Stimulated activated CD4-positive, alpha-beta T cell treated with anti-CD3 and anti-CD28 coated beads, Interleukin-2, amount 100 ng/mL, for 4 hours (primary cell): ENCODE measurements at places on chromosomes 4 and X.

DNA sequence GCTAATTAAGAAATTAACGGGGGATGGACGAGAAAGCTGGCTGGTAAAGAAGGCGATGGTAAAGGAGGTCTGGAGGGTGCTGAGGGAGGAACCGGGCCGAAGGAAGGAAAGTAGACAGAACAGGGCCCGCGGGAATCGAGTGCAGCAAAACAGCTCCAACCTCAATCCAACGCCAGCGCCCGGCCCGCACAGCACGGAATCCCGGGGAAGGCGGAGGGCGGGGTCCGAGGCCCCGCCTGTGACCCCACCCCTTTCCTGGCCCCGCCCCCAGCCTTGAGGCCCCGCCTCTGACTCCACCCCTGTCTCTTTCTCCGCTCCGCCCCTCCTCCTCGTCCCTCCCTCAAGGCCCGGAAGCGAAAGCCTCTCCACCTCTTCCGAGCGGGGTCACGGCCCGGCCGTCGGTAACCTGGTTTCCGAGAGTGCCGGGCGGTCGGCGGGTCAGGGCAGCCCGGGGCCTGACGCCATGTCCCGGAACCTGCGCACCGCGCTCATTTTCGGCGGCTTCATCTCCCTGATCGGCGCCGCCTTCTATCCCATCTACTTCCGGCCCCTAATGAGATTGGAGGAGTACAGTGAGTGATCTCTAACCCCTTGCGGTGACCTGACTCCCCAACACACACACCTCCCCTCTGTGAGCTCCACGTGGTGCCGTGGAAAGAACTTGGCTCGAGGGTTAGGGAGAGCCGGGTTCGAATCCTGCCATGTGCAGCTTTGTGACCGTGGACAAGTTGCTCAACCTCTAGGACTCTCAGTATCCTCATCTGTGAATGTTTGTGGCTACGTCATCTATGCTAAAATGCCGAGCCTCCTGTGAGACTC lies at the start of gene SMIM20:
SMIM20 (plus strand) TSS at position 370 of the 819 bp plus-strand sequence; CDS start at position 464, 94 bp downstream.
- DNase-seq, result peak; percentile 79

GRCh38 chr4:138045036-138045435 lies 197.1 kb downstream of the SLC7A11 start:
- no peak for DNase-seq

DNA sequence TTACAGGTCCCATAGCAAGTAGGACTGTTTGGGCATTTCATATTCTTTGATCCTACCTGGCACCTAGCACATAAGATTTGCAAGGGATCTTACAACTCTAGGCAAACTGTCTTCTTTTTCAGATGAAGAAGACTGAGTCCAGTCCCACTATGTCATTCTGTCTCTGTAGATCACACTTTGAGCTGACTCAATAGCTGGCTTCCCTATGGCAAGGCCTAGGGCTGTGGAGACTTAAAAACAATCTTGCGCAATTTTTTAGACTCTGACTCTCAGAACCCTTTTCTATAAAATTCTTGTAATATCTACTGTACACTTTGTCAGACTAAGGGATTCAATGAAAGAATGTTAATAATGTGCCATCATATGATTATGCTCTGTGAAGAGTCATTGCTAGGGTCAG lies 26.7 kb downstream of the OTC start:
- no peak for DNase-seq

DNA sequence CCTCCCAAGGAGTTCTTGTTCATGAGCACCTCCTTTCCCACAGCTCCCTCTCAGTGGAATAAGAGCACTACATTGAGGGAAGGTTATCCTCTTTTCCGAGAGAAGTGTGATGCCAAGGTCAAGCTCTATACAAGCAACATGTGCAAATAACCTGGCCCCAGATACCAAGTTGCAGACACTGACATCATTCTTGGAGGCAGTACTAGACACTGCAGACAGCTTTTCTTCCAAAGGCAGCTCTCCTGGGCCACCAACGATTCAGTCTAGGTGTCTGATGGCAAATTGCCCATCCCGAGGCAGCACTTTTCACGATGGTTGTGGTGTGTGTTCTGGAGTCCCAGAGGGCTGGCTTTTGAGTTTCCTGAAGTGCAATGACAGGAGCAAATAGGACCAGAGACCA lies 384.9 kb downstream of the TLL1 start:
- DNase-seq, result no peak

GRCh38 chrX:70013466-70014381 lies 36.0 kb downstream of the AWAT2 start:
- no peak for DNase-seq

- DNase-seq, result no peak
Measured at GRCh38 chr4:186486172-186486571, 69.2 kb downstream of the MTNR1A start.

- DNase-seq, result no peak
Measured at GRCh38 chr4:183986971-183987946, 82.2 kb downstream of the STOX2 start.

- DNase-seq, result no peak
Measured at GRCh38 chr4:184331268-184331995, 113.8 kb upstream of the ENPP6 start.

DNA sequence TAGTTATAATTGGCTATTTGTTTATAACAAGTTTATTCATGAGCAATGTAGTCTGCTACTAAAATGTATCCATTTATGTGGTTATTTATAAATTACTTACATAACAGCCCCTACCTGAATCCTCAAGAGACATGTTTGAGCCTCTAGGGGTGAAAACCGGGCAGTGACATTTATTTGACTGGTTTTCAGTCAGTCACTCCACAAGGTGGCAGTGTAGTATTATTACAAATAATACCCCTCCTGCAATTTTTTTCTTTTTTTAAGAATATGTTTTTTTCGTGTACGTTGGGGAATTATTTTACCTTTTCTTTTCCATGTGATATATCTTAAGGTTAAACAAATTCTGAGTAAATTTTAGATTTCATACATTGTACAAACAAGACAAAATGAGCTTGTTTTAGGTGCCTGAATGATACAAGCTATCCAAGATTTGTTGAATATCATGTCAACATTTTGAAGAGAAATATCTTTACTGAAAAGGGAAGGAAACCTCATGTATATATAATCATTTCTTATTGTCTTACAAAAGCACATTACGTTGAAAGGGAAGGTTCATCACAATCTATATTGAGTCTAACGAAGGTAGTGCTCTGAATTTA lies 598.7 kb upstream of the TECRL start:
- DNase-seq, result no peak

DNA sequence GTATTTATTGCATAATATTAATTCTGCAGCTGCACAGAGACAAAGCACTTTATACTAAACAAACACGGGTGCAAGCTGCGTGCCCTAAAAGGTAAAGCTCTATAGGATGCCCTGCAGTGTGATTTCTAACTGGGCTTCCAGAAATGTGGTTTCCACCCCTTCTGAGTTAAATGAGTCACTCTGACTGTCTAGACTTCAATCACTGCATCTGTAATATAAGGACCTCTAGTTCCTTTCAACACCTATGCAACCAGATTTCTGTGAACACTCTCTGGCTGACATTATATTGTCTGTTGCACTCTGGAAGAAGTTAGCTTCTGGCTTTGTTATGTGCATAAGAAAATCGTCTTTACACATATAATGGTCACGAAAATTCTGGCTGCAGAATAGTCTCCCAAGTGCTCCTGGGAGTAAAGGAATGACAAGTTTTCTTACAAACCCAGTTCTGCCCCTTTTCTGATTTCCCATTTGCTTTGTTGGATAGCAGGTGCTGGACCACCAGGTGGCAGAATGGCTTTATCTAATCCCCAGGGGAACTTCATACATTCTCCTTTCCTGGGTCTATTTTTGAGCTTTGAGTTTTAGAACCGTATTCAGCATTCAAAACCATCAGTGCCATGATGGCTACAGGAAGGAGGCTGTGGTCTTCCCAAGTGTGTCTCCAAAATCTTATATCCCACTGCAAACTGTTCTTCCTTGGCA lies 842.2 kb downstream of the STIM2 start:
- no peak for DNase-seq

- no peak for DNase-seq
Measured at GRCh38 chrX:28058901-28059300, 77.7 kb upstream of the DCAF8L1 start.

- DNase-seq, result no peak
Measured at GRCh38 chr4:47631161-47631560, 146.1 kb downstream of the ATP10D start.

DNA sequence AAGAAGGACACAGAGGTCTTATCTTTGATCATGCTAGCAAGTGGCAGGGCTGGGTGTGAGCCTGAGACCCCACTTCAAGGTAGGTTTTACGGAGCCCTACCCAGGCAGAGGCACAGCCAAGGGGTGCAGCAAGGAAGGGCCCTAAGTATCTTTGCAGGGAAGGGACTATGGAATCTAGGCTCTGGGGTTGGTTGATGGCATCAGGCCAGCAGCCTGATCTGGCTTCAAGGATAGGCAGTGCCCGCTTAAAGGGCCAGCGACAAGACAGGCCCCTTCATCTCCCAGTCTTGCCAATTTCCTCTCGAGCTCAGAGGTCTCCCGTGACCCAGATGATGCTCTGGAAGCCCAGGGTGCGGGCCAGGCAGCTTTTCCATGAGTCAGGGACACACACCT lies 5.8 kb downstream of the ABLIM2 start:
- DNase-seq, result no peak

DNA sequence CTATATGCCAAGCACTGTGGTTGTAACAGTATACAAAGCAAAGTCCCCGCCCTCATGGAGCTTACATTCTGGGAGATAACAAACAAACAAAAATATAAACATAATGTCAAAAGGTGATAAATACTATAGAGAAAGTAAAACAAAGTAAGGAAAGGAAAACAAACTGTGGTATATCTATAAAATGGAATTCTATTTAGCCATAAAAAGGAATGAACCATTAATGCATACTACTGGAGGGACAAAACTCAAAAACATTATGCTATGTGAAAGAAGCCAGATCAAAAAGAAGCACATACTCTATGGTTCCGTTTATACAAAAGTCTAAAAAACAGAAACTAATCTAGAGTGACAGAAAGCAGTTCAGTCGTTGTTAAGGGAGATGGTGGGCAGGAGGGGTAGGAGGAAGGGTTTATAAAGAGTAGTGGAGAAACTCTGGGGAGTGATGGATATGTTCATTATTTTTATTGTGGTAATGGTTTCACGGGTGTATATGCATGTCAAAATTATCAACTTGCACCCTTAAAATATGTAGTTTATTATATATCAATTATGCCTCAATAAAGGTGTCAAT lies 31.5 kb downstream of the GPC3 start:
- no peak for DNase-seq

GRCh38 chr4:3174371-3175338 lies 74.3 kb upstream of the MSANTD1 start:
- DNase-seq, result no peak

DNA sequence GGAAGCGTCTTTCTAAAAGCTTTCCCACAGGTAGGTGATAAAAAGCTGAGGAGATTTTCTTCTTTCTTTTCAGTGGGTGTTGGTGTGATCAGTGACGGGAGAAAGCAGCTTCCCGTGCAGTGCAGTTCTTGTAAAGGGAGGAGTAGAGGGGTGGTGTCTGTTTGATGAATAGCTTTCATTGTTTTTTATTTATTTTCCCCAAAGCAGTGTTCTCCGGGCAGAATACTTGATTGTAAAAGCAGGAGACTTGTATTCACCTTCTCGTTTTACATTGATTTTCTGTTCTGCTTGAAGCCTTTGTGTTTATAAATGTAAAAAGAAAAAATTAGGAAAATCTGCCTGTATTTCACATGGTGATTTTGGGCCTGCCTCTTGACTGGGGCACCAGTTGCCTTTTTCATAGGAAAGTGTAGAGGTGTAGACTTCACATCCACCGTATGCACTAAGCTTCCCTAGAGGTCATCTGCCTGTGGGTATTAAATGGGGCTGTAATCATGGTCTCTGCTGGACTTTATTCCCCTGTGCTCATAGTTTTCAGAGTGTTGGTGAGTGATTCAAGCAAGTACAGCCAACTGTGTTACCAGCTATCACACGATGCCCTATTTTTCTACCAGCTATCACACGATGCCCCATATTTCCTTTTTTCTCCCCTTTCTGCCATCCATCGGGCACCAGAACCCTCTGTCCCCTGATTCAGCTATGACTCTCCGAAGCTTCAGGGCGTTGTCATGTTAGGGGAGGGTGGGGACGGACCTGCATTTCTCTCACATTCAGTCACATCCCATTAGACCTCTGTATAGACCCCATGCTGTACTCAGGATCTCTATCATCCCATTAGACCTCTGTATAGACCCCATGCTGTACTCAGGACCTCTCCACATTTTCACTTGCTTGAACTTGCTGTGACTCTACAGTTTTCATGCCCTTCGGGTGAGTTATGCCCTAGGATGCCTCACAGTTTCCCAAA lies 526.5 kb downstream of the TRIML1 start:
- DNase-seq, result no peak
